ENCODE measurements at places on chromosomes 12 and 14. TPM values are rescaled to one million over a fixed set of nuclear protein-coding genes. Genes with fewer than 3 reads are reported as not detected.

GRCh38 chr14:99252940-99253868 lies 18.8 kb downstream of the BCL11B start:
- no peak overlapping the region for H3K27ac ChIP-seq
- H3K4me1 ChIP-seq, result no peaks in the 10 kb centered on the region
- DNase-seq, result no peak
- no peak overlapping the region for H3K4me3 ChIP-seq
- H3K27me3 ChIP-seq, result peaks cover 20% of the 10 kb centered on the region
- H3K36me3 ChIP-seq, result no peaks in the 10 kb centered on the region

TEAD4 gene
- 27.3 TPM for total RNA-seq

GRCh38 chr14:100237735-100238418 lies 1.1 kb upstream of the YY1 start:
- H3K27ac ChIP-seq, result peak overlapping the region; percentile 99
- no peaks in the 10 kb centered on the region for H3K27me3 ChIP-seq
- peaks cover 49% of the 10 kb centered on the region for H3K4me1 ChIP-seq
- DNase-seq, result peak; percentile 69

CEP170B gene
- total RNA-seq, result 24.7 TPM

DNA sequence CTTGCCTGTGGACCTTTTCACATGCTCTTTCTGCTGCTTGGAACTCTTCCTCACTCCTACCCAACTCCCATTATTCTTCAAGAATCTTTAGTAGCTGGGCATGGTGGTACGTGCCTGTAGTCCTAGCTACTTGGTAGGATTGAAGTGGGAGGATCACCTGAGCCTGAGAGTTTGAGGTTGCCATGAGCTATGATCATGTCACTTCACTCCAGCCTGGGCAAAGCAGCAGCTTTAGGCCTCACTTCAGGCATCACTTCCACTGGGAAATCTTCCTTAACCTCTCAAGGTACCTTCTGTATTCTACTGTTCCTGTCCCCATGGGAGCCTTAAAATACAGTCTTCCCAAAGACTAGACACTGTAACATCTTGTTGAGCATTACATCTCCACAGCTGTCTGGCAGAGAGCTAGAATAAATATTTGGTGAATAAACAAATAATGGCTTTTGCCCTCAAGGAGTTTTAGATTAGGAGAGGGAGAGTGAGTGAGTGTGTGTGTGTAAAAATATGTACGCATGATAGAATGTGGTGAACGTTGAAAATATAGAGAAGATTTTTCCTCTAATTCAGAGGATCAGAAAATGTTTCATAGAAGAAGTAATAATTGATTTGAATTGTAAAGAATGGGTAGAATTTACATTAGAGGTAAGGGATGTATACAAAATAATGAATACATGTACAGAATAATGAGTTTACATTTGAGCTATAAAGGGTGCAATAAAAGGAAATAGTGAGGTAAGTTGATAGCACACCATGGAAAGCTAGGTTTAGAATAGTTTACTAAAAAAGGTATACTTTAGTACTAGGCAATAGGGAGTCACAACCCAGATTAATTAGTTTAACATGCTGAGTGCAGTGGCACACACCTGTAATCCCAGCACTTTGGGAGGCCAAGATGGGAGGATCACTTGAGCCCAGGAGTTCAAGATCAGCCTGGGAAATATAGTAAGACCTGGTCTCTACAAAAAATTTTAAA lies 29.2 kb upstream of the BMAL2 start:
- no peaks in the 10 kb centered on the region for H3K4me1 ChIP-seq
- H3K27ac ChIP-seq, result no peak overlapping the region
- no peak overlapping the region for H3K4me3 ChIP-seq
- no peaks in the 10 kb centered on the region for H3K27me3 ChIP-seq

IL31 gene
- not detected for total RNA-seq

TBX5 gene
- 15.7 TPM for total RNA-seq

UNC79 gene
- total RNA-seq, result 0.18 TPM

CRY1 gene
- 18.8 TPM for total RNA-seq

- no peaks in the 10 kb centered on the region for H3K36me3 ChIP-seq
- H3K27me3 ChIP-seq, result no peaks in the 10 kb centered on the region
- H3K4me1 ChIP-seq, result peaks cover 10% of the 10 kb centered on the region
Observed at GRCh38 chr12:91276509-91276908, 93.9 kb upstream of the DCN start.

- peaks cover 9% of the 10 kb centered on the region for H3K36me3 ChIP-seq
- no peak overlapping the region for H3K27ac ChIP-seq
- no peaks in the 10 kb centered on the region for H3K27me3 ChIP-seq
- no peaks in the 10 kb centered on the region for H3K4me1 ChIP-seq
Observed at GRCh38 chr12:110168732-110169455, 44.7 kb downstream of the IFT81 start.

All from lower lobe of right lung (tissue), 2 donors.